ENCODE measurements at places on chromosomes 1 and 21.

GRCh38 chr1:220786337-220787068 is at the start of gene MTARC1:
Gene MTARC1, plus strand, starts transcription at chr1:220786913. Its CDS starts 32 bp downstream, at chr1:220786945.
- peak; percentile 26 for DNase-seq

DNA sequence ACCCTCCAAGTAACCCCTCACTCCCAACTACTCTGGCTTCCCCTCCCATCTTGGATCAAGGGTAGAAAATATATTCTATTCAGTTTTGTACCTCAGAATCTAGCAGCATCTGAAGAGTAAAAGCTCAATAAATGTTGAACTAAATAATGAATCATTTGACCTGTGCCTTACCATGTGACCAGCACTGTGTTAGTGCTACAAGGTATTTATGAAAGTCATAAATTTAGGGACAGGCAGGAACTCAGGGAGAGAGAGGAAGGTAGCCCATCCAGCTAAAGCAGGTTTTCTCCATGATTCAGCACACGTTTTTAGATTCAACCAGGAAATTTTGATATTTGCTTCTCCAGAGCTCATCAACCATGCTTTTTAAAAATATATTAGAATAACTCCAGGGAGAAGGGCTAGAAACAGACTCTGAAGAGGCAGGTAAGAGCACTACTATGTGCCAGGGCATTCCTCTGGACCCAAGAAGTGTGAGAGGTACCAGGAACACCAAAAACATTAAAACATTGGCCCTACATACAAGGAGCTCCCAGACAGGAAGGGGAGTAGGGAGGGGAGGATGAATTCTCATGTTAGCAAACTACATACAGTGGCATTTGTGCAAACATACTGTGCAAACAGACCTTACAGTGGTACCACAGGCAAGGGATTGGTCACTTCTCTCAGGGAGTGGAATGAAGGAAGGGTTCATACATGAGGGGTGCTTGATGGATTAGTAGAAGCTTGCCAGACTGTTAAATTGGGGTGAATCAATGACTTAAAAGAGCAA is 64.3 kb downstream of the FYB2 start:
- DNase-seq, result no peak

- no peak for DNase-seq
Measured at GRCh38 chr1:179951383-179952144, 3.0 kb upstream of the CEP350 start.

GRCh38 chr1:157168015-157168414 is 29.8 kb upstream of the ETV3 start:
- DNase-seq, result no peak

DNA sequence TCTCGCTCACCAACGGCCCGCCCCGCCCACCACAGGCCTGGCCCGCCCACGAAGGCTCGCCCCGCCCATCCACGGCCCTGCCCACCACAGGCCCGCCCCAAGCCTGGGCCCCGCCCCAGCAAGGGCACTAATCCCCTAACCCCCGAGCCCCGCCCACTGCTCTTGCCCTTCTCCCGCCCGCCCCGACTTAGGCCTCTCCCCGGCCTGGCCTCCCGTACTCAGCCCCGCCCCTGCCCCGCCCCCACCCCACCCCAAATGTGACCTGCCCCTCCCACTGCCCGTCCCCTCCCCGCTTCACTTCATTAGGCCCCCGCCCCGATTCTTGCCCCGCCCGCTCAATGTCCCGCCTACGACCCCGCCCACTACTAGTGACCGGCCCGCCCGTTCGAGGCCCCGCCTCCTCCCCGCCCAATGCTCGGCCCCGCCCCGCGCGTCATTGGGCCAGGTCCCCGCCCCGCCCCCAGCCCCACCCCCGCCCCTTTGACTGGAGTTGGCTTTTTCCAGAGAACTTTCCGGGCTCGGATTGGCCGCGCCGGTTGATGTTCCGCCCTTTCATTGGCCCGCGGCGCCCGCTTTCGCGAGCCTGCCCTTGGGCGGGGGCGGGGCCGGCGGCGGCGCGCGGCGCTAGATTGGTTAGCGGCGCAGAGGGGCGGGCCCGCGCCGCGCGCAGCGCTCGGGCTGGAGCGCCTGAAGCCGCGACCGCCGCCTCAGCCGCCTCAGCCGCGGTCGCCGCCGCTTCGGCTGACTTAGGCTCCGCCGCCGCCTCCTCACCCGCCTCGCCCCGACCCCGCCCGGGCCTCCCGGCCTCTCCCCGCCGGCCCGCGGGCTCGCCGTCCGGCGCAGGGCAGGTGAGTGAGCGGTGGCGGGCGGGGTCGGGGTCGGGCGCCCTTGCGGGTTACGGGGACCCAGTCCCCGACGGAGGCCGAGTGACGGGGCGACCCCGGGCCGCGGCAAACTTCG is at the start of gene PCBP3:
Gene PCBP3 (plus strand): TSS at position 705 of the 960 bp plus-strand sequence. CDS start 206,361 bp downstream, outside the sequence.
- DNase-seq, result no peak

DNA sequence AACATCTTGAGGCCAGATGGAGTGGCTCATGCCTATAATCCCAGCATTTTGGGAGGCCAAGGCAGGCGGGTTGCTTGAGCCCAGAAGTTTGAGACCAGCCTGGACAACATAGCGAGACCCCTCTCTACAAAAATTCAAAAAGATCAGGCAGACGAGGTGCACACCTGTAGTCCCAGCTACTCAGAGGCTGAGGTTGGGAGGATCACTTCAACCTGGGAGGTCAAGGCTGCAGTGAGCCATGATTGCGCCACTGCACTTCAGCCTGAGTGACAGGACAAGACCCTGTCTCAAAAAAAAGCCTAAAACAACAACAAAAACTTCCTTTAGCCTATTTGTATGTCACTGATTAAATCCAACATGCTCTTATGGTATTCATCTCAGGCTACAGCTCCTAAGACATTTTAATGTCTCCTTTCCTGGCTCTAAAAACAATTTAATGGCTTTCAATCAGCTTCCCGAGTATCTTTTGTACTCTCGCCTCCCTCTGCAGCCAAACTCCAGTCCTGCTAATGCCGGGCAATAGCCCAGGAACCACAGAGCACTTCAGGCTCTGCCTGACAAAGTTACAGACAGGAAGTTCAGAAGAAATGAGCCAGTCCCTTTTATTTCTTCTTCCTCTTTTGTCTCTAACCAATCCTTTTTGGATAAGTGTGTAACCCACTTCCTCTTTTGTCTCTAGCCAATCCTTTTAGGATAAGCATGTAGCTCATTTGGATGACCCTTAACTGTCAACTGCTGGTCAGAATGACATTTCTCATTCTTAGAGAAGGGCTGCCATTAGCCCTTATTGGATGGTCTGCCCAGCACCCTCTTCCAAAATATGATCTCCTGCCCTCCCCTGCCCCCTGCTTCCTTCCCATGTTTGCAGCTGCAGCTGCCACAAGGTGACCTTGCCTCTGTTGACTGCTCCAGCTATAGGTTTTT is 6.6 kb upstream of the DOP1B start:
- DNase-seq, result no peak

GRCh38 chr1:150168960-150169601 is 19.4 kb downstream of the PLEKHO1 start:
- peak; percentile 49 for DNase-seq

- no peak for DNase-seq
Measured at GRCh38 chr1:38131024-38131585, 84.5 kb upstream of the POU3F1 start.

GRCh38 chr1:245039196-245039595 is 115.6 kb upstream of the KIF26B start:
- DNase-seq, result no peak

- peak; percentile 6 for DNase-seq
Measured at GRCh38 chr1:177873238-177873637, 96.6 kb downstream of the SEC16B start.

GRCh38 chr1:6461051-6461530 is 4.9 kb downstream of the TNFRSF25 start:
- DNase-seq, result no peak

GRCh38 chr1:43978551-43979260 is at the start of gene B4GALT2:
Gene B4GALT2, plus strand, starts transcription at chr1:43979210. Its CDS starts 1,951 bp downstream, at chr1:43981161.
- DNase-seq, result peak; percentile 78

DNA sequence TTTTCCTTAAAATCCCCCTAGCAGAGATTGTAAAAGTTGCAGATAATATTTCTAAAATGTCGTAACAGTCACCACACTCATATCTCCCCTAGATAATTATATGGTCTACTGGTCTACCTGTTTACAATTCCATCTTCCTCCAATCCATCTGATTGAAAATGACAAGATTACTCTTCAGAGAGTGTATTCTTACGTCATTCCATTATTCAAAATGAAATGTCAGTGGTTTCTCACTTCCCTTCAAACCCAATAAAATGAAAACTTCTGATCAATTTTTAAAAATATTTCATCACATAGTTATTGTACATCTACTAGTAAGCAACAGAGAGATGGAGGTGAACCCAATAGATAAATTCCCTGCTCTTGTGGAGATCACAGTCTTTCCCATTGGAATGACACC is 202.2 kb upstream of the C8B start:
- DNase-seq, result no peak

- no peak for DNase-seq
Measured at GRCh38 chr21:38639571-38640354, 141.5 kb upstream of the ERG start.

DNA sequence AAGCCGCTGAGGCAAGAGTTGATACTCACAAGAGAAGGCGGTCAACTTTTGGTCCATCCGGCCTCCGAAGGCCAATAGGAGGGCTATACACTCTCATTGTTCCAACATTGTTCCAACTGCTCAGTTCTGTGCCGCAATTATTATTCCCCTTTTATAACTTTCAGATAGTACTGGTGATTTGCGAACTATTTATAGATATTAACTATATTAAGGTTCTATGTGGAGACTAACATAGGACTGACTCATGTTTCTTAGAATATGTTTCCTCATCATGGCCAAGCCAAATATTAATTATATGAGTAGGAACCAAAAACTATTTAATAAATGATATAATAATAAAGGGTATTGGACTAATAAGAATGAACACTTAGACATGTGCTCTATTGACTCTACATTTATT is 96.7 kb upstream of the LBR start:
- DNase-seq, result no peak

- no peak for DNase-seq
Measured at GRCh38 chr1:183301239-183301638, 115.2 kb downstream of the LAMC2 start.

DNA sequence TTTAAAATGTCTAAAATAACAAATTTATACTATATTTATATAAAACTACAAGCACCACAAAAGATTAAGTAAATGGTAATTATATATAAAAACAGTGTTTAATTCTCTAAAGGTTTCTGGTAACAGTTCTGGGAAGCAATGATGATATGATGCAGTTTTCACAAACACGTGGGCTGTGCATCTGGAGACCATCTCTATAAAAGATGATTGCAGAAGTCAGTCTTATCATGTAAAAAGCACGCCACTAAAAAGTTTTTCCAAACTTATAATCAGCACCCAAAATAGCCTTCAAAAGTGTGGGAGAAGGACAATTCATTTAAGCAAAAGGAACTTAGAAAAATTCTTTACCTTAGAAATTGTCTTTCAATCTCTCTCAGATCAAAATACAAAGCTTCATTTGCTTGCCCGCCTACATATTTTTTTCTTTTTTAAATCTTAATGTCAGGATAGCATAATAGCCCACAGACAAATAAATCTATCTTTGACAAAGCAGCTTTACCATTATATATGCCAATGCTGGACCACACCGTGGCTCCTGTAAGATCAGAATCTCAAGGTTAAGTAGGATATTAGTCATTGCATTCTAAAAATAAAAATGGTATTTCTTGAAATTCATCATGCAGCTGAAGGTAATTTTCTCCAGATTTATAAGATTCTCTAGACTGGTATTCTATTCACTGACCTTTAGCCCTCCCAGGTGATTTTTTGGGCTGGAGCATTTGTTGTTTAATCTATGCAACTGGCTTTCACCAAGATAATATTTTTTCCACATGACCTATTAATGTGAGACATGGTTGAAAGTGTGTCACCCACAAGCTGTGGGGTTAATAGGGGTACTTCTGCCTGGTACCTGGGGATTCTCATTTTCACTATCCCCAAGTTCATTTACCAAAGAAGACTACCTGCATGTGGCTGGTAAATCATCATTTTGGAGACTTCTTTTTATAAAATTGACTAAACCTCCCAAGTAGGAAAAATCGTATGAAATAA is 189.6 kb upstream of the ST6GALNAC5 start:
- DNase-seq, result no peak

- no peak for DNase-seq
Measured at GRCh38 chr1:221416142-221416541, 325.7 kb downstream of the DUSP10 start.

DNA sequence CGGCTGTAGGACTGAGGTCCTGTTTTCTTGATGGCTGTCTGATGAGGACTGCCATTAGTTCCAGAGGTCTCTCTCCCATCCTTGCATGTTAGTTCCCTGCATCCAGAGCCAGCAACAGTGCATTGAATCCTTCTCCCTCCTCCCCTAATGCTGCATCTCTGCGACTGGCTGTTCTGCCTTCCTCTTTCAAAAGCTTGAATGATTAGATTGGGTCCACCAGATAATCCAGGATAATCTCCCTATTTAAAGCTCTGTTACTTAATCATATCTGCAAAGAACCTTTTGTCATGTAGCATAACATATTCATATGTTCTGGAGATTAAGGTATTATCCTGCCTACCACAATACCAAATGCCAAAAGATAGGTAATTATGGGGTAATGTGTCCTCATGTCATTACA is 377.5 kb downstream of the GPATCH2 start:
- no peak for DNase-seq

GRCh38 chr1:109204484-109204883 is 9.2 kb upstream of the SARS1 start:
- DNase-seq, result no peak

DNA sequence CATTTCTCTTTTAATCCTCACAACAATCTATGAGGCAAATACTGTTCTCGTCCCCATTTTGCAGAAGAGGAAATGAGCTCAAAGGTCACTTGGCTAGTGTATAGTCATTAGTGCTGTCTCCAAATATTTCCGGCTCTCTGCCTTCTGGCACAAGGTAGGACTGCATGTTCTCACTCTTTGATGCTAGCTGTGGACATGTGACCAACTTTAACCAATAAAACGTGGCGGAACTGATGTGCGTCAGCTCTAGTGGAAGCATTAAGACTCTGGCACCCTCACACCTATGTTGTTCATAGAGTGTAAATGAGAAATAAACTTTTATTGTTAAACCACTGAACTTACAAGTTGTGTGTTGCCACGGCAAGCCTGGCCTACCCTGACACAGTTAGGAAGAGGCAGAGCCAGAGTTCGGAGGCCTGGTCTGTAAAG is 5.0 kb upstream of the KIF21B start:
- no peak for DNase-seq

DNA sequence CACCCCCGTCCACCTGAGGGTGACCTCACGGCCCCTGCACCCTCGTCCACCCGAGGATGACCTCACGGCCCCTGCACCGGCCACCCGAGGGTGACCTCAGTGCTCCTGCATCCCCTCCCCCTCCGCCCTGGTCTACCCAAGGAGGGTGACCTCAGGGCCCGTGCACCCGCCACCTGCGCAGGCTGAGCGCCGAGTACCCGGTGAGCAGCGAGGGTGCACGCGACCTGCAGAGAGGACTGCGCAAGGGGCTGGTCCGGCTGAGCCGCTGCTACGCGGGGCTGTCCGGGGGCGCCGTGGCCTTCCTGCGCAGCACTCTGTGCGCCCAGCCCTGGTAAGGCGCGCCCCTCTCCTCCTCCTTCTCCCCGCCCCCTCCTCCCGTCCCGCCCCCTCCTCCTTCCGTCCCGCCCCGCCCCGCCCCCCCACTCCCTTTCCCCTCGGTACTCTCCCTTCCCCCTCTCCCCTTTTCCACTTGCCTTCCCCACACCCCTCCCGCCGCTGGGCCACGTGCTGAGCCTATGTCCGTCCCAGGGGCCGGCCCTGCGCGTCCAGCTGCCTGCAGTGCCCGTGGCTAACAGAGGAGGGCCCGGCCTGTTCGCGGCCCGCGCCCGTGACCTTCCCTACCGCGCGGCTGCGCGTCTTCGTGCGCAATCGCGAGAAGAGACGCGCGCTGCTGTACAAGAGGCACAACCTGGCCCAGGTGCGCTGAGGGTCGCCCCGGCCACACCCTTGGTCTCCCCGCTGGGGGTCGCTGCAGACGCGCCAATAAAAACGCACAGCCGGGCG is 28.4 kb downstream of the TRIM11 start:
- DNase-seq, result no peak

- no peak for DNase-seq
Measured at GRCh38 chr1:167114725-167115124, 20.9 kb downstream of the STYXL2 start.

Measured in H54 (cell line).